ENCODE measurements at places on chromosomes 11 and 22. TPM values are rescaled to one million over a fixed set of nuclear protein-coding genes. Genes with fewer than 3 reads are reported as not detected.

GRCh38 chr22:47781024-47781423, 1018.6 kb downstream of the TBC1D22A start:
- DNase-seq, result no peak

- DNase-seq, result no peak
Measured at GRCh38 chr22:49312601-49313000, 515.1 kb downstream of the BRD1 start.

DNA sequence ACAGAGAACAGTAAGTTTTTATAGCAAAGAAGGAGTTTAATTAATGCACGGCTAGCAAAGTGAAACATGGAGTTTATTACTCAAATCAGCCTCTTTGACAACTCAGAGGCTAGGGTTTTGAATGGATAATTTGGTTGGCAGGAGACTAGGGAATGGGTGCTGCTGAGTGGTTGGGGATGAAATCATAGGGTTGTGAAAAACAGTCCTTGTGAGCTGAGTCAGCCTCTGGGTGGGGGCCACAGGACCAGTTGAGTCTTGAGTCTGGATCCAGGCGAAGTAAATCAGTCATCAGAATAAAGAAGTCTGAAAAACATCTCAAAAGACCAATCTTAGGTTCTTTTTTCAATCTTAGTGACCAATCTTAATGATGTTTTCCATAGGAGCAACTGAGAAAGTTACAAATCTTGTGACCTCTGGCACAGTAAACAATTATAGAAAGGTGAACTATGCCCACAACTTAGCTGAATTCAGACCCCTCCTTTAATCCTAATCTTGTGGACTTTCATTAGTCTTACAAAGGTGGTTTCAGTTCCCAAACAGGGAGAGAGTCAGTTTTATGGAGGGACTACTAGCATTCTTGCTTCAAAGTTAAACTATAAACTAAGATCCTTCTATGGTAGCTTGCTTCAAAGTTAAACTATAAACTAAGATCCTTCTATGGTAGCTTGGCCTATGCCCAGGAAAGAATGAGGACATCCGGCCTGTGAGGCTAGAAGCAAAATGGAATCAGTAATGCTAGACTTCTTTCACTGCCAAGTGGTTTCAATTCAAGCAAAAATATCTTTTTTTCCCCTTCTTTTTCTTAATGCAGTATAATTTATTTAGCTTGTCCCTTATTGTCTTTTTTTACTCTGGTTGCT, 84.5 kb downstream of the AASDHPPT start:
- DNase-seq, result peak; percentile 40

DNA sequence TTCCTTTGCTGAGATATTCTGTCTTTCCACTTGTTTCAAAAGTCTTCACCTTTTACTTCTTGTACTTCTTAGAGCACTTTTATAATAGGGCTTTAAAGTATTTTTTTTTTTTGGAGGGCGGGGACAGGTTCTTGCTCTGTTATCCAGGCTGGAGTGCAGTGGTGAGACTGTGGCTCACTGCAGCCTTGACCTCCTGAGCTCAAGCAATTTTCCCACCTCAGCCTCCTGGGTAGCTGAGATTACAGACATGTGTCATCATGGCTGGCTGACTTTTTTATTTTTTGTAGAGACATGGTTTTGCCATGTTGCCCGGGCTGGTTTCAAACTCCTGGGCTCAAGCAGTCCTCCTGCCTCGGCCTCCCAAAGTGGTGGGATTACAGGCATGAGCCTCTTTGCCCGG, 57.9 kb downstream of the DYNC2H1 start:
- DNase-seq, result no peak

DNA sequence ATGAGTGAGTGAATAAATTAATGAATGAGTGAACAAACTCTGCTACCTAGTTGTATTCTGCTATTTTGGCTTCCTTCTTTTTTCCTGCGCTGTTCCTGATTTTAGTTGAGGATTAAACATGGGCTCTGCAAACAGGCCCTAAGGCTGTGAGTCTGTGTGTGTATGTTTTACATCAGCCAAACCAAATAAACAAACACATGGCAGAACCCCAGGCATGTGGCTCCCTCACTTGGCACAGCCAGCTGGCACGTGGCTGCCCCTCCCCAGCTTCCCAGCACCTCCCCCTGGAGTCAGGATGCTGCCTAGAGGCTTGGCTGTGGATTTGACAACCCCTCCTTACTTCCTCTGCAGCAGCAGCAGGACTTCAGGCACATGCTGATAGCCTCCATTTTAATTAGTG, 593.2 kb downstream of the INSC start:
- no peak for DNase-seq

The ACR gene
- polyA plus RNA-seq, result not detected

The FAT3 gene
- 0.02 TPM for polyA plus RNA-seq

The SLC37A2 gene
- polyA plus RNA-seq, result 80.3 TPM

All from mammary epithelial cell (primary cell).